Stimulated activated CD8-positive, alpha-beta memory T cell treated with anti-CD3 and anti-CD28 coated beads, Interleukin-2, amount 100 ng/mL, for 1 hour (primary cell): ENCODE measurements at places on chromosomes 1 and 21.

- DNase-seq = no peak
These were observed 1.3 kb downstream of the C1orf146 start for GRCh38 chr1:92219028-92219427.

DNA sequence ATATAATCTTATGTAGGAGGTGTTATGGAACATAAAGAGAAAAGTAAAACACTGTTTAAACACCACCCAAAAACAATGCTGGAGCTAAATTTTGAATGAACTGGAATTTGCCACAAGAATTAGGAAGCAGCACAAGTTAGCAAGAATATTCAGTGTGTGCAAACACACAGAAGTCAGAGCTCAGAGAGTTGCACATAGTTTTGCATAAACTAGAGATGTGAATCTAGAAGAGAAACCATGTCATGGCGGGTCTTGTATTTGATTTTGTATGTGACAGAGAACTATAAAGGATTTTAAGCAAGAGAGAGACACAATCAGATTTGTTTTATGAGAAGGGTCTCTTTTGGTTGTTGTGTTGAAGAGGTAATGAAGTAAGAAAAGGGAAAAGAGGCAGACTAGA is 38.2 kb downstream of the SELENOF start:
- DNase-seq = no peak

- no peak for DNase-seq
These were observed 18.6 kb downstream of the CD247 start for GRCh38 chr1:167499664-167500101.

GRCh38 chr1:10179406-10180091 is 30.8 kb upstream of the KIF1B start:
- DNase-seq = no peak

DNA sequence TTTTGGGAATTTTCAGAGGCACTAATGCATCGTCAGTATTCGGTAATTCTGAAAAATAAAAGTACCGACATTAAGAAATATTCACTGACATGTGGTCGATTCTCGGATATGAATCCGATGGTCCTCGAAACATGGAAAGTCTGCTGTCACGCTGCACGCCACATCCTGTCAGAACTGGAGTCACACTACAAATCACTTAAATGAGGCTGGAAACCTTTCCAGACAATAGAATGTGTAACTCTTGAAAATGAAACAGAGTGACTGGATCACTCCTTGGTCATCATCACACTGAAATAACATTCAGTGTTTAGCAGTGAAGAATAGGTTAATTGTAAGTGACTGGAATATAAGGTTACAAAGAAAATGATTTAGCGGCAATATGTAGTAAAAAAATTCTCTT is 620.1 kb upstream of the ADAMTS5 start:
- DNase-seq = no peak

- no peak for DNase-seq
These were observed 539 bp downstream of the LAMC1 start for GRCh38 chr1:183023601-183024316.

GRCh38 chr1:150505431-150505830 is 2.5 kb upstream of the ECM1 start:
- DNase-seq = no peak

GRCh38 chr1:152182431-152182830 is 23.4 kb upstream of the RPTN start:
- no peak for DNase-seq

DNA sequence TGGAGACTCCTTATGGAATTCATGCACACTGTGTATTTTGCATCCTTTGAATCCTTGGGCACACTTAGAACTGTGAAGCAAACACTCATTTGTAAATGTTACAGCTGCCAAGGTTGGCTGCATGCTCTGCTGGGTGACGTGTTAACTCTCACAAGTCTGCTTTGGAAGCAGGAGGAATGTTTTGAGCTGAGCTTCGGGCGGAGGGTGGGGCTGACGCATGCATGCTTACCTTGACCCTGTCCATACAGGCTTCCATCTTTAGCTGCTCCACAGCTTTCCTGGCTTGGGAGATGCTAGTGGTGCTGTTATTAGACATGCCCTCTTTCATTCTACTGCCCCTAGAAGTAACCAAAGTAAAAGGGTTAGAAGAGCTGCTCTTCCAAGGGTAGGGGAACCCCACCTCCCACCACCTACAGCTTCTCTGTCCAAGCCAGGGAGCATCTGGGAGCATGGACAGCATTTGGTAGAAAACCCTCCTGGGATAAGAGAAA is 66.0 kb downstream of the GNG4 start:
- DNase-seq = no peak

DNA sequence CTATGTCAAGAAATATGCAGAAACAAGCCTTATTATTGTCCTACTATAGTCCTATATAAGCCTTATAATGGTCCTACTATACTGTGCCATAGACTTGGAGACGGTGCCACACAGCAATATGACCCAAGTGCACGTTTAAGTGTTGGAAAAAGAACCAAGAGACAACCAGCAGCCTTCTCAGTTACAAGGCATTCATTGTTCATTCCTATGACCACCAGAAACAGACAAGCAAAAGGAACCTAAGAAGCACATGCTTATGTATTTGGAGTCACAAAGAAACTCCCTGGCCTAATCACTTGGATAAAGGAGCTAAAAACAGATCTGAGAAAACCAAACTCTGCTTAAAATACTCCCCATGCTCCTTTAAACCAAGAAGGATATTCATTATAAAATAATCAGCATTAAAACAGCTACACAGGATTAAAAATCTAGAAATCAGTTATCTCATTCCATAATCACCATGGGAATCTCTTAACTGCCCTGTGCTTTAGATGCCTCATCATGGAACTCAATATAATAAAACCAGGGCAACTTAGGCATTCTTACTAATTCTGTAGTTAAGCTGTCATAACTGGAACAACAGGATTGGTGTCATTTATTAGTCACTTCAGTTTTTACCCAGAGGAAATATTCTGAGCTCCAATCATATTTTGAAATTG is 7.0 kb downstream of the COLGALT2 start:
- DNase-seq = no peak

DNA sequence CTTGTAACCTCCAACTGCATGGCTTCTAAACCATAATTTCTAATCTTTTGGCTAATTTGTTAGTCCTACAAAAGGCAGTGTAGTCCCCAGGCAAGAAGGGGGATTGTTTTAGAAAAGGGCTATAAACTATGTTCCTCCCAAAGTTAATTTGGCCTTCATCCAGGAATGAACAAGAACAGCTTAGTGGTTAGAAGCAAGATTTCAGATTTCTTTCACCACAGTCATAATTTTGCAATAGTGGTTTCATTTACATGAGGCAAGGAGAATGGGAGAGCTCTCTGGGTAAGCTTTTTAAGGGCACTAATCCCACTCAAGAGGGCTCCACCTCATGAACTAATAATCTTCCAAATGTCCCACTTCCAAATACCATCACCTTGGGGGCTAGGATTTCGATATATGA is 1353.9 kb downstream of the NCAM2 start:
- no peak for DNase-seq

- no peak for DNase-seq
These were observed 128.3 kb downstream of the OSBPL9 start for GRCh38 chr1:51745304-51745570.

- DNase-seq = no peak
These were observed 47.7 kb upstream of the USP24 start for GRCh38 chr1:55262822-55263221.

DNA sequence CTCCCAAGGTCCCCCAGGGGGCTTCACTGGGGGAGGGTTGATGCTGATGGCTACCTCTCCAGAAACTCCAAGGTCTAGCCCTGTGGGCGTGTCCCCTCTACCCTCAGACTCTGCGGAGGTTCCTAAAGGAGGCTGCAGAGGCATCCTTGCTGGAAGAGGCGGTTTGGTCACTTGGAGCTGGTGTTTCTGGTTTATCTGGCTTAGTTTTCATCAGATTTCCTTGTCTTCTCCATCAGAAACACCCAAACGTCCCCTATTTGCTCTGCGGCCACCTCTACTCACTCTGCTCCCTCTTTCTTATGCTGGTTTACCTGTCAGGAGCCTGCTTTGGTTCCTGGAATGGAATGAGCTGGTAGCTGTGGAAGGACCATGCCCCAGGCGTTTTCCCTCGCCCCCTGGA is 2.5 kb downstream of the PKP1 start:
- DNase-seq = no peak

DNA sequence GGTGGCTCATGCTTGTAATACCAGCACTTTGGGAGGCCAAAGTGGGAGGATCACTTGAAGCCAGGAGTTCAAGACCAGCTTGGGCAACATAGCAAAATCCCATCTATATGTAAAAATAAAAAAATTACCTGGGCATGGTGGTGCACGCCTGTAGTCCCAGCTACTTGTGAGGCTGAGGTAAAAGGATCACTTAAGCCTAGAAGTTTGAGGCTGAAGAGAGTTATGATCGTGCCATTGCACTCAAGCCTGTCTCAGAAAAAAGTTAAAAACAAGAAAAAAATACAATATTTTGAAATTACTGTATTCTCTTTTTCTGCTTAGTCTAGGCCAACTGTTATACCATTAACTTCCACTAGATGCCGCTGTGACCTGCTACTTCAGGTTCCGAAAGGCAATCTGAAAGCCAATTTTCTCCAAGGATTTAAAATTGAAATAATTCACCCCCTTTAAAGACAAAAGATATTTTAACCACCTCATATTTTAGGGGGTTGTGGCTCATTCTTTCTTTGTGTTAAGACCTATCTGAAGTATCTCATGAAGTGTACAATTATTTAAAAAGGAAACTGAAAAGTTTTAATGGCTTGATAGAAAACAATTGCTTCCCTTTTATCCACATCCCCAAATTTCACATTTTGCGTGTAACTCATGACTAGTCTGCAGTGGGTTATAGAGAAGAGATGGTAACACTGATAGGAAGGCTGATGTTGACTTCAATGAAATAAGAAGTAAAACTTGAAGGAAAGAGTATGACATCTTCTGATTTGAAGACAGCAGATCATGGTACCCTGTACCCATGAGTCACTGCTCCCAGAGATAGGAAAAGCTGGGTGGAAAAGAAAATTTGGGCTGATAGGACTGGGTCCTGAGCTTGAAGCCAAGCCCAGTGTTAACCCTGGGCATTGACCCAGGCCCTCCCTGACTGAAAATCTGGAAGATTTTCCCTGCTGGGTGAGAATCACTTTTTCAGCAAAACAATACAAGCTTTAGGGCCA is 24.4 kb upstream of the CLDN14 start:
- DNase-seq = no peak

DNA sequence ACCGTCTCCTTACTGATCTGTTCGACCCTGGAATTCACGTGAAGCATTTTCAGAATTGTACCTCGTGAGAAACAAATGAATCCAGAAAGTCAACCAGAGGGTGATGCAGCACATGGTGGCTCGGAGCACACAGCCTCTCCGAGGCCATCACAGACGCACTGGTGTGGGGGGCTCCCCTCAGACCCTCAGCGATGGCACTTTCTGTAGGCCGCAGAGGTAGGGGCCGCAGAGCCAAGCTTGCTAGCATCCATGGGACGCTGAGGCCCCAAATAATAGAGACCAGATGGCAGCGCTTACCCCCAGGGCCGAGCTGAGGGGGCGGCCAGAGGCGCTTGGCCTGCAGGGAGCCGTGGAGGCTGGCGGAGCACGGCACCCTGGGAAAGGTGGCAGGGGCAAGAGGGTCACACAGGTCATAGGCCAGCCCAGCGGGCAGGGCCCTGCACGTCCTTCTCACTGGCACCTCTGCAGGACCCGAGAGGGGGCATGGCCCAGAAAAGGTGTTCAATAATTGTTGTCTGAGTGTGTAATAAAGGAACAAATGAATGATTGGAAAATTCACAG is 28.1 kb upstream of the COL6A2 start:
- no peak for DNase-seq

GRCh38 chr1:156608981-156609380 is 7.7 kb upstream of the GPATCH4 start:
- peak; percentile 40 for DNase-seq

GRCh38 chr1:71994646-71995045 is 287.7 kb downstream of the NEGR1 start:
- DNase-seq = no peak

DNA sequence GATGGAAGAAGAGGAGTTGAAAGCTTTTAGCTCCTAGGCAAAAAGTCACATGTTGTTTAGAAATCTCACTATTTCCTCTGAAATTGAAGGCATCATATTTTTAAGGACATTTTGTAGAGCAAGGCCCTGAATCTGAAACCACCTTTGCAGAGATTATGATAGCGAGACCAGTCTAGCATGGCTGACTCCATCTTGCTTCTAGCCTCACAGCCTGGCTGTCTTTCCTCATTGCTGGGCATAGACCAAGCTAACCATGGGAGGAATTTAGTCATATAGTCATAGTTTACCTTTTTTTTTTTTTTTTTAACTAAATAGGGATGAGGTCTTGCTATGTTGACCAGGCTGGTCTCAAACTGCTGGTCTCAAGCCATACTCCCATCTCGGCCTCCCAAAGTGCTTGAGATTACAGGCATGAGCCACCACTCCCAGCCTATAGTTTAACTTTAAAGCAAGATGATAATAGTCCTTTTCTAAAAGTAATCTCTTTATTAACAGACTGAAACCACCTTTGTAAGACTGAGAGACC is 42.2 kb upstream of the ZNF326 start:
- DNase-seq = no peak

DNA sequence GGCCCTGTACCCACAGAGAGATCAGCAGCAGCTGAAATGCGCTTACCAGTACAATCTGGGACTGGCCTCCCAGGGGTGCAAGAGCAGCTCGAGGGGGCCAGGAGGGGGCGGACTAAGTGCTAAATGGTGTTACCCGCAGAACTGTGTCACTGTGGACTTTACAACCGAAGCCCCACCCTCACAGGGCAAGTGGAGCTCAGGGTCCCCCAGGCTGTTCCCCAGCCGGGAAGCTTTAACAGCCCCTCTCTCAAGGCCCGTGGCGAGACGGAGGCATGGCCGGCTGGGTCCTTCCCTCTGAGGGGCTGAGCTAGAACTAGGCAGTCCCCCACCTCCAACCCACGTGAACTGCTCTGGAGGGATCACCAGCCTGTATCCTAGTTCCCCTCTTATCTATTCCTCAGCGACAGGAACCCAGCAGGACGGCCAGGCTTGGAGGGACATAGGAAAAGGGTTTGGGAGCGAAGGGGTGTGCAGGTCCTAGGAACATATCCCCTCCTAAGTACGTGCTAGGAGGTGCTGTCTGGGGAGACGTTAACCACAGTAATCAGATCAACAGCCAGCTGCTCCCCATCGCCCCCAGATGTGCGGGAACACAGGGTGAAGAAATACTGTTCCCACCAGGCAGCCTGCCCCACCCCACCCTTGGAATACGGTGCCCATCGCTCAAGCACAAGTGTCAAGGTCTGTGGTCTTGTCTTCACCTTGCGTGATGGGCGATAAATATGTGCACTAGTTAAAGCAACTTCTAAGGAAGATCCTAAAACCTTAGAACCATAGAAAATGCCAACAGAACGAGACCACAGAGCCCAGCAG is 24.4 kb downstream of the ZBTB17 start:
- DNase-seq = no peak

GRCh38 chr1:15803380-15803779 is 4.1 kb downstream of the UQCRHL start:
- no peak for DNase-seq

GRCh38 chr1:213125643-213126042 is 74.6 kb downstream of the RPS6KC1 start:
- DNase-seq = no peak

- DNase-seq = no peak
These were observed 32.3 kb downstream of the KIRREL1 start for GRCh38 chr1:158025576-158026230.

GRCh38 chr1:230899841-230900251 is 31.5 kb upstream of the C1orf198 start:
- DNase-seq = no peak
